ENCODE measurements at places on chromosomes 7 and 10.

DNA sequence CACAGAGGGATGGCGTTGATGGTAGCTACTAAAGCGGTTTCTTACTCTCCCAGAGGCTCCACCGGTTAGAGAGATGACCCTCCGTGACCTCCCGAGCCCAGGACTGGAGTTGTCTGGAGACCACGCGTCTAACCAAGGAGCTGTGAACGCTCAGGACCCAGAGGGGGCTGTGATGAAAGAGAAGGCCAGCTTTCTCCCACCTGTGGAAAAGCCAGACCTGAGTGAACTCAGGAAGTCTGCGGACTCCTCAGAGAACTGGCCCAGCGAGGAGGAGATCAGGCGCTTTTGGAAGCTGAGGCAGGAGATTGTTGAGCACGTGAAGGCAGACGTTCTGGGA, 15.9 kb downstream of the LRRC27 start:
- DNase-seq, result no peak

- DNase-seq, result no peak
These were observed 144.9 kb upstream of the HDAC9 start for GRCh38 chr7:18350678-18351077.

- peak; percentile 58 for DNase-seq
These were observed 768 bp downstream of the CHCHD2 start for GRCh38 chr7:56105508-56105907.

DNA sequence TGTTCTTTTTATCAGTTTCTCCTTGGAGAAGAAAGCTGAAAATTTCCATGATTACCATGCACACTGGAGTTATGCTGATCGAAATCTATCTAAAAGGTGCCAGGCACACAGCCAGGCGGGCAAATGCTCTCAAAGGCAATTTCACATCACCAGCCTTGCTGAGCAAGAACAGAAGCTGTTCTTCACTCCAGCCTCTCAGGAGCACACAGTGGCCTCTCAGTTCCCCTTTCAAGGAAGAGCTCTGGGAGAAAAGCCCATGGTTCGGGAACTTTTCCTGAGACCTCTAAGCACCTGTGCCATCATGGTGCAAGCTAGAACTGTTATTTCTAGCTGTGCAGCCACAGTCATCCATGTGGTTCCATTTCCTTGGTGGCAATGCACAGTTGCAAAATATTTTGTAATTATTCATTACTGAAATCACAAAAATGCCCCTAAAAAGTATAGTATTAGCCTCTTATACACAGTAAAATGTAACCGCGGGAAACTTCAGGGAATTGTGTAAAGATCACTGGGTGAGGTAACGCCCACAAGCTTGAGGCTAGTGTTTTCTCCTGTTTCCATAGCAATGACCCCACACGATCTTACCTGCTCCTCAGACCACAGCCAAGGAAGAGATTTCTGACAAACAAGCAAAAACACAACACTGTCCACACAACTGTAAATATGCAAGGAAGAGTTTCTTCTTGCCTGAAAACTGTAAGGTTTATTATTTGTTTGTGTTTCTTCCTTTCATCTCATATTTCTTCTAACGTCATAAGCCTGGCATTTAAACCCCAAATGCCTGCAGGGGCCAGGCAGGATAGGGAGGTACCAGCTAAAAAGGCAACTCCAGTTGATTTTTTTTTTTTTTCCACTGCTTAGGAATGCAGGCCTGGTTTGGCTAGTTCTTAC, 121.2 kb downstream of the FAM107B start:
- DNase-seq, result peak; percentile 37

- no peak for DNase-seq
These were observed 547.8 kb upstream of the IGFBP3 start for GRCh38 chr7:46468753-46469356.

DNA sequence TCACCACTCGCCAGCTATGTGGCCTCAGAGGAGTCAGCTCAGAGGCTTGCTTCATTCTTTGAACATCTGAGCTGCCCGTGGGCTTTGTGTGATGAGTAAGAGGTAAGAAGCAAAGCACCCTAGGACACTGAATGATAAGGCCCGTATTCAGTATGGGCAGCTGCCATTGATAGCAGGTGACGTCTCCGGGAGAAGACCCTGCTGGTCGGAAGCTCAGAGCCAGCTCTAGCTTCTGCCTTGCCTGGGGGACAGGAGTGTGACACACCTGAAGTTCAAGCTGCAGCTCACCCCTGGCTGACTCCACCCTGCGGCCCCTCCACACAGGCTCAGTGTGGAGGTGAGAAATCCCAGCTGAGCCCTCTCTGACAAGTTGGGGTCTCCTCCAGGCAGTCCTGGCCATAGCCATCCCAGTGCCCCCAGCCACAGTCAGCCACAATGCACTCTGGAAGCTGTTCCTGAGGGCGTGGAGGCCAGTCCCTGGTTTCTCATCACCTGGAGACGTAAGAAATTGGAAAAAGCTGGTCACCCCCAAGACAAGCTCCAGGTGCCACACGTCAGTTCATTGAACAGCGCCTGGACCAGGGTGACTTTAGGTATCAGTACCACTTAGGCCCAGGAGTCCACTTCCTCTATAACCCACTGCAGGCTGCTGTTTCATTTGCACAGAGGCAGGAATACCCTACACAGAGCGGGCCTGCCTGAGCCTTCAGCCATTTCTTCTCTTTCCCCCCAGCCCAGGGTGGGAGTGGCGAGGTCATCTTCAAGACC, 164.9 kb upstream of the RHEB start:
- no peak for DNase-seq

- no peak for DNase-seq
These were observed 12.8 kb downstream of the SNX8 start for GRCh38 chr7:2301511-2301863.

- DNase-seq, result no peak
These were observed 112.0 kb downstream of the EEPD1 start for GRCh38 chr7:36264913-36265516.

Measured in T47D (cell line).